Astrocyte (in vitro differentiated cells and primary cell): ENCODE measurements at places on chromosomes 4 and X.

GRCh38 chrX:154661899-154662298 is 8.5 kb upstream of the CTAG2 start:
- no peak for DNase-seq

DNA sequence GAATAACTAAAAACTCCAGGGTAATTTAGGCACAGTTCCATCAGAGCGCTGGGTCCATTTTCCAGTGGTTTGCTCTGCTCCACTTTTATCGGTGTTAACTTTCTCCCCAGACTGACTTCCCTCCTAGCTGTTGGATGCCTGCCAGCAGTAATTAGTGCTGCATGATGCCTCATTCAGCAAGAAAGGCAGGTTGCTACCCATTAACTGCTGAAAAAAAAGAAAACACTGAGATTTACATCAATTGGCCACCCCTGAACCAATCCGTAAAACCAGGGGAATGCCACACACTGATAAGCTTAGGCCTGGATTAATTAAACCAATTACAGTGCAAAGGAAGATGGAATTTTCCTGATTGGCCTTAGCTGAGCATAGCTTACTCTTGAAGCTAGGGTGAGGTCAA is 182.4 kb upstream of the CXXC4 start:
- peak; percentile 21 for DNase-seq

DNA sequence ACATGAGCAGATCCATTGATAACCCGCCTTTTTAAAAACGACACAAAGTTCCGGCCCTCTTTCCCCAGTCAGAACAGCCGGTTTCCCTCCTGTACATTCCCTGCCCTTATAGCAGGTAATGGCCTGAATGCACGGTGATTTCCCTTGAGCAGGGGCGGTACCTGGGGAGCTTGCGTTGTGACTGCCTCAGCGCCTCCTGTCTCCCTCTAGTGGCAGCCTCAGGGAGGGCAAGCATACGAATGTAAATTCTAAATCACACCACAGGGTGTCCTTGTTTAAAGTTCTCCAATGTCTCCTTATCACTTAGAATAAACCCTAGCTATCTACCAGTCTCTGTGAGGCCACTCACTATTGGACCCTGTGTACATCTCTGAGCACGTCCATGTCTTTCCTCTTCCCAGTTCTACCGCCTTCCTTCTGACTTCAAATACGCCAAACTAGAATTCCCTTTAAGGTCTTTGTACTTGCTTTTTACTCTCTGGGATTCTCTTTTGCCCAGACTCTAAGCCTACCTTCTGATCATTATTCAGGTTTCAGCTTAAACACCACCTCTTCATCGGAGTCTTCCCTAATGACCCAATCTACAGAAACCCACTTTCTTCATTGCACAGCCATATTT is 18.4 kb upstream of the LDB2 start:
- no peak for DNase-seq

DNA sequence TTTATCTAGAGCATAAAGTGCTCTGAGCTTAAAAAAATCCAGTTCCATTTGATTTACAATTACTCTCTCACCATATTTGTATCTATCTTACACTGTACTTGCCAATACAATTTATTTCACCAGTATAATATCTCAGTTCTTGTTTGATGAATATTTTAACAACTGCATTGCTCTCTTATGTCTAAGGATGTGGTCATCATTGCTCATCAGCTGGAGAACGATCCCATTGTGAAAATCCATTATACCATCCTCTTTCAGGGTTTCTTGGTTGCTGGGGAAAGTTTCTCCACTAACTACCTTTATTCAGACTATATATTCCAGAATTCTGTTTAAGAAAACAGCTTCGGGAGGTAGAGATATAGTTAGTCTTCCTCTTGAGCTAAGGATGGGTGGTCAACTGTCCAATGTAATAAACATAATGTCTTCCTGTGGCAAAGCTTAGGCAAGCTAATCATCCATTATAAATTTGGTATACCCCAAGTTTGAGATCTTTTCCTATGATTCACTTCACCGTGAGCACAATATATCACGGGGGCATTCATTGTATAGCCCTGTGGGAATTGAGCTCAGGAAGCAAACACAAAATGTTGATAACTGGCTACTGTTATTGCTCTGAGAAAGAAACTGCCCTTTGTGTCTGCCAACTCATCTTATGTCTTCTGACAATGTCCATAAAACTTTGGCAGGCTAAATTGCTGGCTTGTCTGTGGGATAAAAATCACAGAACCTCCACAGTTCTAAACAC is 2361.9 kb downstream of the ARAP2 start:
- peak; percentile 2 for DNase-seq

DNA sequence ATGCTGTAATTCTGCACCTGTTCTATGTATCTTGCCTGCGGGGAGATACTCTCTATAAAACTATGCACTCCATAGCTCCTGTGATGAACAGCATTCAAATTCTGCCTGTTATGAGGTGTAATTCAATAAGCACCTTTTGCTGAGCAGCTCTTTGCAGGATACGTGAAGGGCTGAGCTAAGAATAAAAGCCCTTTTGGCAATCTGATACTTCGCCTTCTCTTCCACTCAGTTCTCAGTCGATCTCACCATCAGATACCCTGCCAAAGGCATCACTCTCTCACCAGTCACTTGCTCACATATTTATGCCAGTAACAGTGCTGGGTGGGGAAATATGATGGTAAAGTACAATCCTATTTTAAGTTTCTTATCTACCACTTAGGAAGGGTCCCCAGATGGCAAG is 67.2 kb downstream of the RPS3A start:
- DNase-seq: no peak

GRCh38 chr4:164935363-164935762 is 42.1 kb downstream of the TRIM61 start:
- no peak for DNase-seq

DNA sequence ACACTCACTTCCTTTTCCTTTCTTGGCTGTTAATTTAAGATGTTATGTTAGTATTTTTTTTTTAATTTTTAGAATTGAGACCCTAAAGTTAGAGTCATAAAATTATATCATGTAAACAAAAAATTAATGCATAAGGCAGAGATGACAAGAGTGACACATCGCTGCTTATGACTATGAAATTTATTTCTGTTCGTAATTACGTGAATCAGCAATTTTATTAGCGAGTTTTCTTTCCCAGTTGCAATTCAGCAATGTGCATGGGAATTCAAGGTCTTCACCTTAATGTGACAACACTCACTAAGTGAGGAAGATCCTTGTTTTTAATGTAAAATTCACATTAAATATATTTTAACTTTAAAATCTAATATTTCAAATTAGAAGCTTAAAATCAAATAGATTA is 181.2 kb upstream of the SPOCK3 start:
- DNase-seq: no peak

DNA sequence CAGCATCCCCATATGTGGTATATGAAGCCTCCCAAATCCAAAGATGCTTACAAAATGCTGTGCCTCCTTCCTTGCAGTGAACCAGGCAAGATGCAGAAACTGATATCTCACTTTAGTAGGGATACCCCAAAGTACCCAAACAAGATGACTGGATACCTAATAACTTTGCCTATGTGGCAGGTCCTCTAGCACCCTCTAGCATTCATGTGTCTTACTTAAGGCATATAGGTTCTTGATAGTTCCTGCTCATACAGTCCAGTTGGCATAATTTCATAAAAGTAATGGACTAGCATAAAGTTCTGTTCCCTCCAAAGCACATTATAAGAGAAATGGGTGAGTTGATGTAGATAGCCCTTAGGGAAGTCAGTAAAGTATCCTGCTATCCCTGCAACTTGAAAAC is 36.8 kb upstream of the SPP1 start:
- no peak for DNase-seq

DNA sequence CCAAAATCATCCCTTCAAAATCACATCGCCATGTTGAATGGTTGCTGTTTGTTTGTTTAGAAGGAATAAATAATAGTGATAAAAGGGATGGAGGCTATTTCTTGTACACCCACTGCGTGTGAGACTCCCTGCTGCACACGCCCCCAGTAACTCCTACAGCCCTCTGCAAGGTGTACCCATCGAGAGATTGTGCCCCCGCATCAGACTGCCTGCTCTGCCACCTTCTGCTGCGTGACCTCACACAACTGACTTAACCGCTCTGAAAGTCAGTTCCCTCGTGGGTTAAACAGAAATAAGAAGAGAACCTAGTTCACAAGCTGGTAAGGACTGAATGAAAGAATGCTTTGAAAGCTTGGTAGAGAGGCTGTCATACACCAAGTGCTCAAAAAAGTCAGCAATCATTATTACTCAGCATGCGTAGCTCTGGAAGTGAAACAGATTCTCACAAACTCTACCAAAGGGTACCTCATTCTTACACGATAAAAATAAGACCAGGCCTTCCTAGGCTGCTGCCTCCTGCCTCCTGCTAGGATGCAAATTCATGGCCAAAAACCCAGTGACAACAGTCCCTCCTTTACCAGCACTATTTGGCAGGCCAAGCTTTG is 147.1 kb downstream of the CPEB2 start:
- peak; percentile 35 for DNase-seq

- no peak for DNase-seq
Observed at GRCh38 chr4:2077537-2078460, 18.7 kb downstream of the NAT8L start.
